M059J (cell line): ENCODE measurements at places on chromosomes 3 and 15. TPM values are rescaled to one million over a fixed set of nuclear protein-coding genes. Genes with fewer than 3 reads are reported as not detected.

DNA sequence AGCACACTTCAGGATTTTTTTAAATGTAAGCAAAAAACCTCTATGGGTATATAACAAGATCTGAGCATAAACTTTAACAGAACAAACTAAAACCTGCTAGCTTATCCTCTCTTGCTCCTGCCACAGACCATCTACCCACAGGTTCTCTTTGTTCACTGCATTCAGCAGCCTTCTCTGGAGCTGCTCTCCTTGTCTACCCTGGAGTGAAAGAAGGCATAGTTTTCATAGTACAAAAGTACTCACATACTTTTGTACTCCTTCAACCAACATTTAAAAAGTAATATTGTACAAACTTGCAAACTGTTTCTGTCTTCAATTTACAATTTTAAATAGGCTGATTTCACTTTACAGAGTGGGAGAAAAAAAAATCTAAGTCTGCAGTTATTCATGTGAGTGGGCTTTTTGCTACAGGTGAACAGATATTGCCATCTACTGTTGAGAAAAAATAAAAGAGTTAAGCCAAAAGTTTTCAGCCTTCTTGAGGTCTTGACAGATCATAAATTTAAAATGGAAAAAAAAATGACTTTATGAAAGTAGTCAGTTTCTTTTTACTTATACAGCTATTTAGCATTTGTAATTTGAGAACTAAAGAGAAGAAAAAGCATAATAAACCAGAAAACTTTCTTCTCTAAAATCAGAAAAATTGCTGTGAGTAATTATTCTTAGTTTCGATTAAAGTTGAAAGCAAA lies 20.4 kb downstream of the TERC start:
- DNase-seq: peak; percentile 37

DNA sequence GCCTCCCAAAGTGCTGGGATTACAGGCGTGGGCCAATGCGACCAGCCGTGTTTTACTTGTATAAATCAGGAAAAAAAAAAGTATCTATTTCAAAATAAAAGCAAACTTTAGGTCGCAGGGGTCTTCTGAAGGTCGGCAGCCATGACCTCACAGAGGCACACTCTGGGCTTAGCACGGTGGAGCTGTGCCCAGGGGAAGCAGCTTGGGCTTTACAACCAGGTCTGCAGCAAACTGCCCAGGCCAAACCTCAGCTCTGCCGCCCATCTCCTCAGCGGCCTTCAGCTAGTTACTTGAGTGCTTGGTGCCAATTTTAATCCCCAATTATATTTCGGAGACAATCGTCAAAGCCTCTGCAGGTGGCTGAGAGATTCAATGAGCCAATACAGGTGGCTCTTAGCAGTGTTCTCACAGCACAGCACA lies 30.1 kb downstream of the ZDHHC19 start:
- no peak for DNase-seq

GRCh38 chr3:132134611-132135010 lies 99.8 kb upstream of the CPNE4 start:
- peak; percentile 87 for DNase-seq

- peak; percentile 89 for DNase-seq
Observed at GRCh38 chr3:187702507-187703033, at the start of gene RTP2. Gene RTP2, minus strand, starts transcription at chr3:187702557. Its CDS starts 429 bp downstream, at chr3:187702128.

- no peak for DNase-seq
Observed at GRCh38 chr15:29101491-29101890, 168.1 kb downstream of the NSMCE3 start.

DNA sequence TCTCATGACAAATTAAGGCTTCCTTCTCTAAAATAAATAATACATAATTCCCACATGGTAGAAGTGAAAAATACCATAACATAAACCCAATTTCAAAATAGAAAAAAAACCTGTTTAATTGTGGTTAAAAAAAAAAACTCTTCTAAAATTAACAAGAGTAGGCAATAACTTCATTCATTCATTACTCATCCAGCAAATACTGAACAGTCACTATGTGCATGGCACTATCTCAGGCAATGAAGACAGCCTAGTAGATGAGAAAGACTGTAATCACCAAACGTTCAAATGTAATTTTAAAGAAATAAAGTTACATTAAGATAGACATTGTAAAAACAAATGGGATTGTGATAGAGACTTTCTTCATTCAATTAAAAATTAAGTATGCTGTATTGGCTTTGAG lies 43.4 kb downstream of the TFDP2 start:
- no peak for DNase-seq

DNA sequence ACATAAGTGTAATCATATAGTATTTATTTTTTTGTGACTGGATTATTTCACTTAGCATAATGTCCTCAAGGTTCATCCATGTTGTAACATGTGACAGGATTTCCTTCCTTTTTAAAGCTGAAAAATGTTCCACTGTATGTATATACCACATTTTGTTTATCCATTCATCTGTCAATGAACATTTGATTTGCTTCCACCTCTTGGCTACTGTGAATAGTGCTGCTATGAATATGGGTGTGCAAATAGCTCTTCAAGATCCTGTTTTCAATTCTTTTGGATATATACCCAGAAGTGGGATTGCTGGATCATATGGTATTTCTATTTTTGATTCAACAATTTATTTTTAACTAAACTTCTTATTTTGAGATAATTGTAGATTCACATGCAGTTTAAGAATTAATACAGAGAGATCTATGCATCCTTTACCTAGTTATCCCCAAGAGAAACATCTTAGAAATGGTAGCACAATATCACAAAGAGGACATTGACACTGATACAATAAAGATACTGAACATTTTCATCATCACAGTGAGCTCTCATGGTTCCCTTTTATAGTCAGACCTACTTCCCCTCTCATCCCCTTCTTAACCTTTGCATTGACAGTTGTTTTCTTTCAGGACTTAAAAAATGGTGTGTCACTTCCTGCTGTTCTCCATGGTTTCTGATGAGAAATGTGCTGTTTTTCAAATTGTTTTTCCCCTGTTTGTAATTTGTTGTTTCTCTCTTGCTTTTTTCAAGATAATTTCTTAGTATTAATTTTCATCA lies 90.1 kb downstream of the SATB1 start:
- DNase-seq: peak; percentile 3

- DNase-seq: no peak
Observed at GRCh38 chr3:49787182-49787464, 781 bp upstream of the IP6K1 start.

- DNase-seq: no peak
Observed at GRCh38 chr15:92104072-92104471, 250.6 kb downstream of the SLCO3A1 start.

- peak; percentile 11 for DNase-seq
Observed at GRCh38 chr3:49173116-49173791, 1.9 kb downstream of the KLHDC8B start.

DNA sequence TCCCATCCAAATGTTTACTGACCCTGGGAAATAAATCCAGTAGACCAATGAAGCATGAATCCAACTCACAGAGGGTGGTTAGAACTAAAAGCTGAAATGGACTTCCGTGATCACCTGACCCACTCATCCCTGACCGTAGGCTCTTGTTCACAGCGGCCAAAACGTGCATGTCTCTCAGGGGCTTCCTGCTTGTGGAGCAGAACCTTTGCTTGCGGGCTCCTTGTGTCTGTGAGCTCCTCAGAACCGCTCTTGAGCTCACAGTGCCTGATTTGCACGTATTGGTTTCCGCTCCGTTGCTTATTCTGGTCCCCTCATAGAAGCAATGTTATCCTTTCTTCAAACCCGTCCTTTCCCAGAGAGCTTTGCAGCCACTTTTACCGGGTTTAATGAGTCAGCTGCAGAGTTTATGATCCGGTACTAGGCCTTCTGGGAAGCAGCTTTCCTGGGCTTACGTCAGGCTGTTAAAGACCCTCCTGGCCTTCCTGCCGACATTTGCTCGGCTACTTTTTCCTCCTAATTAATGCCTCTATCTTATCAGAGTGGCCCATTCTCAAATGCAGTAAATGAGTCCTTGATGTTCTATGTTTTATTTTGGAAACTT lies 35.4 kb downstream of the LIPC start:
- no peak for DNase-seq

DNA sequence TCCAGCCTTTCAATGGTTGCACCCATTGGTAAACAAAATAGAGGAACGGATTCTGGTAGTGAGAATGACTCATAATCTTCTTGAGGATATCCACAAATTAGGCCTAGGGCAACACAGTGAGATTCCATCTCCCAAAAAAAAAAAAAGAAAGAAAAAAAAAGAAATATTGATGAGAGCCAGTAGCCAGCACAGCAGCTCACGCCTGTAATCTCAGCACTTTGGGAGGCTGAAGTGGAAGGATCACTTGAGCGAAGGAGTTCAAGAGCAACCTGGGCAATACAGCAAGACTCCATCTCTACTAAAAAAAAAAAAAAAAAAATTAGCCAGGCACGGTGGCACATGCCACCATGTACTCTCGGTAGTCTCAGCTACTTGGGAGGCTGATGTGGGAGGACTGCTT lies 51.9 kb downstream of the DENND4A start:
- DNase-seq: peak; percentile 32

GRCh38 chr3:37592328-37592727 lies 269.4 kb upstream of the CTDSPL start:
- DNase-seq: no peak

DNA sequence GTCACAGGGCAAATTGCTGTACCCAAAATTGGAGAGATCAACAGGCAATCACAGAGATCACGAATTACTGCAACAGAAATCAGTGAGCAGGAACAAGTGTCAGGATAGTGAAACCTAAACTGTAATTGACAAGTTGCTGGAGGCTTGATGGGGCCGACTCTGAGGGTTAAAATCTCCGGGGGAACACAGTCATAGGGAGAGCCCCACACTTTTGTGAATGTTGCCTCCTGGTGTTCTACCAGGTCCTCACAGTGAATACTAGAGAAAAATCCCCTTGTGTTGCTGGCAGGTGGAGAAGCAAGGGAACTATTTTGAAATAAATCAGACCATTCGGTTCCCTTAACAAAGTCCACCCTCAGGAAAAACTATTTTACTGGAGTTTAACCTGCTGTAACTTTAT lies 697.5 kb upstream of the CBLB start:
- peak; percentile 55 for DNase-seq

- DNase-seq: no peak
Observed at GRCh38 chr3:109411547-109411946, 74.2 kb upstream of the DPPA4 start.

DNA sequence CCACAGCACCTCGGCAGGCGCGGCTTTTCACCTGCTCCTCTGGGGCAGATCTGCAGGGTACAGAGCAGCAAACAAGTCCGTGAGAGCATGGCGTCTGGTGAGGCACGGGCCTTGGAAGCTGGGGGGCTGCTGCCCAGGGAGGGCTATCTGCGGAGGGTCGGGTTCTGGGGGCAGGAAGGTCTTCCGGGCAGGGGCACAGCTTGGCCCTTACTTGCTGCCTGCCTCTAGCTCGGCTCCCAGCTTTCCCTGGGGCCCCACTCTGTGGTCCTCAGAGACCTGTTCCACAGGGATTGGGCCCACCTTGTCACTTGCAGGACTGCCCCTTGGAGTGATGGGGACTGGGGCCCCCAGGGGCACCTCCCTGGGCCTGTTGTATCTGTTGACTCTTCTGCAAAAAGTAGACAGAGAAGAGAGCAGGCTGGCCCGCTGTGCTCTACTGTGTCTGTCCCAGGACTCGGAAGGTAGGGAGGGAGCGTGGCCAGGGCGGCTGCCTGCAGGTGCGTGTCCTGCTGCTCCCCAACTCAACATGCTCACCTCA lies 84.1 kb downstream of the TBC1D2B start:
- no peak for DNase-seq

GRCh38 chr15:64982472-64982871 lies 7.2 kb downstream of the SPG21 start:
- DNase-seq: no peak

- peak; percentile 47 for DNase-seq
Observed at GRCh38 chr3:107825556-107825955, 265.3 kb downstream of the CD47 start.

- DNase-seq: no peak
Observed at GRCh38 chr3:126434931-126435411, 40.3 kb downstream of the CFAP100 start.

GRCh38 chr3:100941041-100941440 lies 52.2 kb downstream of the ABI3BP start:
- no peak for DNase-seq

DNA sequence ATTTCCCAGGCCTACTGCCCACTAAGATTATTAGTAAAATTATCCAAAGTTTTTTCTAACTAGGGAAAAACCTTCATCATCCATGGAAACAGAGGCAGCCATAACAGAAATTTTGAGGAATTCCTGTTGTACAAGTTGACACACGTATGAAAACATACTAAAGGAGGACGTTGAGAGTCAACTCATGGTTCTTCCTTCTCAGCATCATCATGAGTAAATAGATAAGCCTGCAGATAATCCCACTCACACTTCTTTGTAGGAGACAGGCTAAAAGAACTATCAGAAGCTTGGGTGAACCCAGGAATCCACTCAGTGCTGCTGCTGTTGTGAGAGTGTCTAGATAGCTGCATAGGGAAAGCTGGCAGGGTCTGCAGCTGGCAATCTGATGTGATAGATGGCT lies 694.8 kb upstream of the NR2F2 start:
- DNase-seq: no peak

- DNase-seq: no peak
Observed at GRCh38 chr15:53836618-53837017, 77.2 kb upstream of the WDR72 start.

DNA sequence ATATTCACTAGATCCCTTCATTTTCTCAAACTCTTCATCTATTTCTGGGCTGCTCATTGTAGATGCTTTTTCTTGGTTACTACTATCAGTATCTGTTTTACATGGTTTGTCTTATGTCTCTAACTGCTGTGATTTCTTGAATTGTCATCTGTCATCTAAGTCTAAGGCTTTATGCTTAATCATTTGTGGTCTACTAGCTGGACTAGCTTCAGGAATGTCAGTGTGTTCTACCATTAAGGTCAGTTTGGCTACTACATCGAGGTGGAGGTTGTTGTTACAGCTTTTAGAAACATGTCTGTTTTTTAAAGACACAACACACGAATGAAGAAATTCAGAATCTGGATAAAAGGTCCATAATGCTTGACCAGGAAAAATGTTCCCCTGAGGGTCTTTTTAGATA lies 82.2 kb downstream of the ABI3BP start:
- DNase-seq: peak; percentile 39

- DNase-seq: no peak
Observed at GRCh38 chr3:10949197-10949596, 43.4 kb upstream of the SLC6A1 start.

DNA sequence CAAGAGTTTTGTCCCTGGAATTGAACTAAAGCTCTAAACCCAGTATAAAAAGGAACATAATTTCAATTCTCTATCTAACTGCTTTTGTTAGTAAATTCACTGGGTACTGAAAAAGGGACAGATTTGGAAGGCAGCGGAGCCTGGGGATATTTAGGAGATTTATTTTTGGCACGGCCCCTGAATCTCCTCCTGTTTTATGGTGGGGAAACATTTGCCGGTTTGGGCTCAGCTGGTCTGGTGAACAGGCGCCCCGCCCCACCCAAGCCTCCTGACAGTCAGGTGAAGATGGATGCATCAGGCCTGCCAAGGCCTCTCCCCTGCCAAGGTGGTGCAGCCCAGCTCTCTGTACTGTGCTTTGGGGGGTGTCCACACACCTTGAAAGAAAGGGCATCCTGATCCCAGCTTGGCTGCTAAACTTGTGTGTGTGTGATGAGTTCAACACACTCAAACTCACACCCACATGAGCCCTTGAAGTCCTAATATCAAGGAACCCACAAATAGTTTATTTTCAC lies 46.3 kb downstream of the EBLN2 start:
- DNase-seq: no peak

- DNase-seq: no peak
Observed at GRCh38 chr3:109728861-109729494, 391.6 kb upstream of the DPPA4 start.

PPP1R14D gene
- not detected in 2 replicates for total RNA-seq

NME9 gene
- total RNA-seq: not detected in 2 replicates

GPR27 gene
- not detected in 2 replicates for total RNA-seq

PIK3CB gene
- 7.6 and 21.9 TPM in 2 replicates for total RNA-seq

DGKG gene
- total RNA-seq: 14.4 and 16.7 TPM in 2 replicates

GATM gene
- total RNA-seq: 1.1 and 1.5 TPM in 2 replicates

C3orf22 gene
- total RNA-seq: not detected in 2 replicates

AADACL2 gene
- not detected in 2 replicates for total RNA-seq
